Stimulated activated CD8-positive, alpha-beta memory T cell treated with anti-CD3 and anti-CD28 coated beads, Interleukin-4, amount 100 ng/mL, for 48 hours (primary cell): ENCODE measurements at places on chromosomes 4 and X.

- DNase-seq: no peak
Observed at GRCh38 chr4:106316773-106317409, 541 bp downstream of the AIMP1 start.

- no peak for DNase-seq
Observed at GRCh38 chrX:69150281-69150960, 14.8 kb downstream of the PJA1 start.

DNA sequence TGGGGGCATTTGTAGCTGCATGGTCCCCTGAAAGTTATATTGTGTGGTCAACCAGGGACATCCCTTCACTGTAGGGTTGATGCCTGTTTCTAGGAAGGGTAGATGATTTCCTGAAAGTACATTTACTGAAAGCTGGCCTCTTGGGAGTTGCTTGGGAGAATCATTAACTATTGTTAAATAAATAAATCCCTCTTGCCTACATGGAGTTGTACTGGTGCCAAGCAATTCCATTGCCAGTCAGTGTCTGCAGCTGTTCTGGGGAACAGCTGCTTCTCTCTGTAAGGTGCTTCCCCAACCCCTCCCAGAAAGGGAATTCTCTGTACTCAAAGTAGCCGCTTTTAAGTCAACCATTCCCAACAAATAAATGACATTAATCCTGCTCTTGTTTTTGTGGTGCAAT, 51.1 kb downstream of the C4orf51 start:
- no peak for DNase-seq

- DNase-seq: no peak
Observed at GRCh38 chr4:130511776-130512175, 1415.8 kb downstream of the C4orf33 start.

DNA sequence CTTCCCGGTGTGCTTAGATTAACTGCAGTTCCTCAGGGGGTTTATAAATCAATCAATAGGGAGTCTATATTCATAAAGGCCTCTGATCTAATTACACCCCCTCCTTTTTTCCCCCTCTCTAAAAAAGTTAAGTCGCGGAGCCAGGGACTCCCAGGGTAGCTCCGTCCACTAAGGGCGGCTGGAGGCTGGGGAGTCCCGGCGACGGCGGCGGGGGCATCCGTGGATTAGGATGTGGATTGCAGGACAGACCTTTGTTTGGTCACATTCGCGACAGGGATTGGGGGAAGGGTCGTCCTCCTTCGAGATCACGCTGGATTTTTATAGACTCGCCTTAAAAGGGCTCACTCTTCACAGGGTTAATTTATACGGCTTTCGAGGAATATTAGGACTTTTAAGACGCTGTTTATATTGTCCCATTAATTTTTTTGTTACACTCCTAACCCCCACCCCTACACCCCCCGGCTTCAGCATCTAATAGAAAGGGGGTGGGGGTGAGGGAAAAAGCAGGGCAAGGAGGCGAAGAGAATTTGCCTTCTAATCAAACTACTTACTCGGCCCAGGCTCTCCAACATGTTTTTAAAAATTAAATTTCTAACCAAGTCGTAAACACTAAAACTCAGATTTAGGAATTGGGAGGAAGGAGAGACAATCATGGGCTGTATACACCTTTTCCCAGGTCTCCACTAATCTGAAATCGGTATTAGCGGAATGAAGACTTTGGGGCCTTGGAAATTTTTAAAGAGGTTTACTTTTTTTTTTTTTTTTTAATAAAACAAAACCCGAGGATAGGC, 8.5 kb downstream of the PITX2 start:
- no peak for DNase-seq
